T-helper 2 cell treated with Interferon-gamma antibody and Interleukin-4, amounts not matched to agents 100 ng/mL and 5 ng/mL, for 36 hours (primary cell): ENCODE measurements at places on chromosomes 6 and 20. TPM values are rescaled to one million over a fixed set of nuclear protein-coding genes. Genes with fewer than 3 reads are reported as not detected.

Gene SAMD10
- total RNA-seq: 21.8 TPM in 2 replicates

Gene AVP
- not detected in 2 replicates for total RNA-seq

Gene DDRGK1
- 51.5 and 52.9 TPM in 2 replicates for total RNA-seq

Gene KIAA1755
- total RNA-seq: not detected in 2 replicates

Gene AFG1L
- total RNA-seq: 4.6 and 5.2 TPM in 2 replicates

Gene ARMC2
- total RNA-seq: 6.2 and 6.9 TPM in 2 replicates

Gene PPP1R14C
- 0.27 TPM in 1 of 2 replicates, not detected in the other for total RNA-seq

Gene ADGRF5
- not detected in 2 replicates for total RNA-seq

Gene SLC26A8
- total RNA-seq: not detected in 2 replicates

Gene XKR7
- 0.05 TPM in 2 replicates for total RNA-seq

Gene TRIM31
- total RNA-seq: not detected in 2 replicates

Gene HLA-DQA2
- 3.8 and 4.3 TPM in 2 replicates for total RNA-seq

Gene B3GALT4
- 13.9 and 14.5 TPM in 2 replicates for total RNA-seq

Gene COQ3
- total RNA-seq: 8.3 and 9.7 TPM in 2 replicates

Gene MICA
- total RNA-seq: 9.3 and 11.8 TPM in 2 replicates

Gene TSPYL1
- total RNA-seq: 37.9 and 41.1 TPM in 2 replicates

Gene HTR1E
- total RNA-seq: not detected in 2 replicates

Gene CARMIL1
- 1.8 and 2.1 TPM in 2 replicates for total RNA-seq
